Iris pigment epithelial cell (primary cell): ENCODE measurements at places on chromosomes 4 and X.

- DNase-seq = no peak
These were observed 68.2 kb upstream of the MTNR1A start for GRCh38 chr4:186623546-186623945.

GRCh38 chr4:49516796-49517195, 530.7 kb downstream of the CWH43 start:
- DNase-seq = no peak

GRCh38 chrX:110836982-110837381, 41.4 kb upstream of the CHRDL1 start:
- DNase-seq = no peak

DNA sequence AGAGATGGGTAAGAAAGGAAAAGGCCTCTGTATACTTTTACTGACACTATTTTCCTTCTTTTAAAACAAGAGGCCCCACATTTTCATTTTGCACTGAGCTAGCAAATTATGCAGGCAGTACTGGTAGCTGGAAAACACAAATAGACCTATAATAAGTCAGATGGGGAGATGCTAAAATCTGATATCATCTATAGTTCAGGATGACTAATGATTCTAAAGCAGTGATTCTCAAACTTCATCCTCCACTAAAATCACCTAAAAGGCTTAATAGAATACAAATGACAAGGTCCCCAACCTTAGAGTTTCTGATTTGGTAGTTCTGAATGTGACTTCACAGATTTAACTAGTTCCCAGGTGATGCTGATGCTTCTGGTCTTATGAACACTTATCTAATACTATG, 247.3 kb upstream of the DIPK2B start:
- no peak for DNase-seq

GRCh38 chr4:122152711-122153226, 638 bp downstream of the BLTP1 start:
- peak; percentile 39 for DNase-seq

GRCh38 chr4:10861036-10861435, 176.5 kb upstream of the CLNK start:
- no peak for DNase-seq

- no peak for DNase-seq
These were observed 226.2 kb upstream of the BCOR start for GRCh38 chrX:40323977-40324376.

DNA sequence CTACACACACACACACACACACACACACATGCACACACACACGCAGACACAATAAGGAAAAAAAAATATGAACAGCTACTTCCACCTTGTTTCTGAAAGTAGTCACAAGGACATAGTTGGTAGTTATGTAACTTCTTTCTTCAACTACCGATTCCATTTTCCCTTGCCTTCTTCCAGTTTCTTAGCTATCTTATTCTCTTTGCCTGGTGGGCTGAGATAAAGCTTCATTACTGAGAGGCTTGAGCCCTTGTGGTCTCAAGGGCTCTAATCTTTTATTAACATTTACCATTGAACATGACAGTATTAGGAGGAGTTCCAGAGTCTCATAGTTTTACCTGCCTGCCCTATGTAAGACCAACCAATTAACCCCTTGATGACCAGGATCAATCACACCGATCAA, 8.9 kb upstream of the SMIM10 start:
- DNase-seq = no peak

GRCh38 chr4:165199286-165199685, 8.1 kb upstream of the KLHL2 start:
- DNase-seq = no peak

DNA sequence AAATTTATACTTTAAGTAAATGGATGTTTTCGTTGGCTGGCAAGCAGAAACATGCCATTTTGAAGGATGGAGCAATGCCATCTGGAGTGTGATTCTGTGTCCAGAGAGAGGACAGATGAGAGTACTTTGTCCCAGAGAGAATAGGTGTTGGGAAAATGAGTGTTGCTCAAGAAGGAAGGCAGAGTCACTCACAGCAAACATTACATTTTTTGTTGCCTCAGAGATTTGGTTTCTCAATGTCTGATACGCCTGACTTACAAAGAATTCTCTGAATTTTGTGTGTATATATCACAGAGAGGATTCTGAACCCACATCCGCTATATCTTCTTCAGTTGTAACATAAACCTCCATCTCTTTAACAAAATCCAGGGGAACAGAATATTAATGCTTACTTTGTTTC, 102.8 kb upstream of the PCDH18 start:
- DNase-seq = peak; percentile 84

GRCh38 chr4:139011225-139011950, 4.2 kb upstream of the NOCT start:
- DNase-seq = no peak

GRCh38 chrX:105063743-105064142, 156.8 kb downstream of the TEX13A start:
- no peak for DNase-seq

DNA sequence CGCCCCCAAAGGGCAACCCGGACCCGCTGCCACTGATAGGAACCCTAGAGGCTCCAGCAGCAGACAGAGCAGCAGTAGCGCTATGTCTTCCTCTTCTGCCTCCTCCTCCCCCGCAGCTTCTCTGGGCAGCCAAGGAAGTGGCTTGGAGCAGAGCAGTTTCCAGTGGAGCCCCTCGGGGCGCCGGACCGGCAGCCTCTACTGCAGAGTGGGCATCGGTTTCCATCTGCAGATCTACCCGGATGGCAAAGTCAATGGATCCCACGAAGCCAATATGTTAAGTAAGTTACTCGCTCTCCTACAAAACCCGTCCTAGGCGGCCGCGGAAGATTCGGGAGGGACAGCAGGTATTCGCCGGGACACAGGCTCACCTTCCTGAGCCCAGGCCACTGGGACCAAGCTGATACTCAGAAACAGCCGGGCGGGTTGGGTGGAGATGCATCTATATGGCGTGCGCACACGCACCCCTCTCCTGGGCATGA, 477 bp downstream of the FGF5 start:
- peak; percentile 55 for DNase-seq

- DNase-seq = no peak
These were observed 30.0 kb upstream of the PLAC1 start for GRCh38 chrX:134688031-134688823.

DNA sequence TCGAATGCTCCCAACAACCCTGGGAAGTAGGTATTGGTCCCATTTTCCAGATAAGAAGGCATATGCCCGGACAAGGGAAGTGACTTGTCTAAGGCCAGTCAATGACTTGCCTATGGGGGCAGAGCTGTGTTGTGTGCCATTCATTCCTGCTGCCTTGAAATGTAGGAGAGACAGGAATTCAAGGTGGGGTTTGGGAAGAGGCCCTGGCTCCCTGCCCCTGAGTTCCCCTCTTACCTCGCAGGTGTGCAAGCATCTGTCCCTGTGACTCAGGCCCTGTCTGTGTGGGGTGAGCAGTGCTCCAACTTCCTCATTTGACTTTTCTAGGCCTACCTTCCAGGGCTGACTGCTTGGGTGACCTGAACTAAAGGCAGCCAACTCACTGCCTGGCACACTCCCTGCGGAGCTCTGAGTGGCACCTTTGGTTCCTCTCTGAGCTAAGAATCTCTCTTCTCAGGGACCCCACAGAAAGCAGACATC, 5.1 kb downstream of the EFNB1 start:
- DNase-seq = no peak

GRCh38 chr4:188781655-188782054, 642.4 kb downstream of the TRIML1 start:
- peak; percentile 37 for DNase-seq

DNA sequence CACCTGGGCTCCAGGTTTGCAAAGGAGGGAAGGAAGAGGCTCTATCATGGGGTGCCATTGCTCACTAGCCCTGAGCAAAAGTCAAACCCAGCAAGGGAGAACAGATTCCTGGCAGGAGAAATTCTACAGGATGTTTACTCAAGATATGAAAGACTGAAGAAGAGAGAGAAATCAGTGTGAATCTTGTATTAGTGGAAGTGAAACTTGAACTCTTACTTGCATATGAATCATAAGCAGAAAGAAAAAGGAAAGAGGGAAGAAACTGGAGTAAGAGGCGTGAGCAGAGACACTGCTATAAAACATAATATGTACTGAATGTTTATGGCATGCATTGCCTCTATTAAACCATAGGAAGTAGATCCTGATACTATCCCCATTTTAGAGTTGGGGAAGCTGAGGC, 60.9 kb downstream of the C4orf46 start:
- DNase-seq = peak; percentile 34

DNA sequence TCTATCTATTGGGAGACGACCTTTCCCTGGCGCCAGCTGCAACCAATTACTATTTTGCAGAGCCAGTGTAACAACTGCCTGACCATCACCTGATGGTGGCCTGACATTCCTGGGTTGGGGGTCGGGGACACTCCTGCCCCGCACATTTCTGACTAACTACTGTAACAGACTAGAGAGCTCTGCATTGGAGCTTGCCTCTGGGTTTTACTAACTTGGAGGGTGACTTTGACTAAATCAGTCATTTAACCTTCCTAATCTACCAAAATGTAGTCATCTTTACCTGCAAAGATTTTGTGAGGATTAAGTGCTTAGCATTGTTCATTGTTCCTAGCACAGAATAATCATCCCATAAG, 37.5 kb upstream of the ABCG2 start:
- DNase-seq = no peak

GRCh38 chrX:120304256-120304655, 7.0 kb downstream of the TMEM255A start:
- DNase-seq = no peak

- DNase-seq = no peak
These were observed 121.3 kb downstream of the SNCA start for GRCh38 chr4:89715631-89716030.

GRCh38 chrX:39903937-39904336, 193.8 kb downstream of the BCOR start:
- DNase-seq = peak; percentile 28

- no peak for DNase-seq
These were observed 6.8 kb downstream of the PLA2G12A start for GRCh38 chr4:109723110-109723509.

DNA sequence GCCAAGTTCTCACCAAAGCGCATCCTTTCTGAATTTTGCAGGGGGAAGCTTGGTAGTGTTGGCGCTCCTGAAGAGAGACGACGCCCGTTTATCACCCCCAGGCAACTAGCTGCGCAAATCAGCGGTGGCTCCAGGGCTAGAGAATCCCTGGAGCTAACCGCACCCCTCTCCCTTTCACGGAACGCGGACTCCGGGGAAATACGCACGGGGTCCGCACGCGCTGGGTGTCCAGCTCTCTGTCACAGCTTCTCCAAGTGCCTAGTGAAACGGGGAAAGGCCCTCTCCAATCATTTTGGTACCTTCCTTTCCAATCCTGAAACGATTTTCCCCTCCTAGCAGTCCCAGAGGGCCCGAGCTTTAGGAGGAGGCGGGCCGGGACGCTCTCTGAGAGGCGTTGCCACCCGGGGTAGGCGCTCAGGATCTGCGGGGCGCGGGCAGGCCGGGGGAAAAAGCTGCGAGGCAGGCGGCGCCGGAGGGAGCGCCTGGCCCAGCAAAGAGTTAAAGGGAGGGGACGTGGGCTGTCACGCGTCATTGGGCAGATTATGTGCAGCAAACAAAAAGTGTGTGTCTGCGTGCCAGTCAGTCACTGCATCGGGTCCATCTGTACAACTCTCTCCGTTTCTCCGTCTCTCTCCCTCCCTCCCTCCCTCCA, at the start of gene PRDM8:
Gene PRDM8, plus strand, starts transcription at position 582 of the 652 bp plus-strand sequence. CDS start 2,578 bp downstream, outside the sequence.
- DNase-seq = no peak

DNA sequence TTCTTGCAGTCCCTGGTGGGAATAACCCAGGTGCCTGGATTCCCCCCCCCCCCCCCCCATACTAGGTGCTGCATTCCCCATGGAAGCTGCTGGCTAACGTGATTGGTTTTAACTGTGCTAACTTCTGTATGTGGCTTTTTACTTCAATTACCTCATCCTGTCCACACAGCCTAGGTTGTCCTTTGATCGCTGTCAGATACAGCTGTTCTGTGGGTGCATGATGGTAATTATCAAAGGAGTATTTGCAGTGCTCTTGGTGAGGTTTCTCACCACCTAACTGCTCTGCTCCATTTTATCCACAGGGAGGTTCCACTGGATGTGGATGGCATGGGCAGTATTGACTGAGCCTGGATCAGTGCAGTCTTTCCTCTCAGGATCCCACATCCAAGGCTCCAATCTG, 93.0 kb downstream of the ZNF518B start:
- no peak for DNase-seq

- DNase-seq = no peak
These were observed 16.1 kb upstream of the IQCM start for GRCh38 chr4:149831656-149832208.

- peak; percentile 38 for DNase-seq
These were observed 70.9 kb downstream of the EPHA5 start for GRCh38 chr4:65599340-65599739.

DNA sequence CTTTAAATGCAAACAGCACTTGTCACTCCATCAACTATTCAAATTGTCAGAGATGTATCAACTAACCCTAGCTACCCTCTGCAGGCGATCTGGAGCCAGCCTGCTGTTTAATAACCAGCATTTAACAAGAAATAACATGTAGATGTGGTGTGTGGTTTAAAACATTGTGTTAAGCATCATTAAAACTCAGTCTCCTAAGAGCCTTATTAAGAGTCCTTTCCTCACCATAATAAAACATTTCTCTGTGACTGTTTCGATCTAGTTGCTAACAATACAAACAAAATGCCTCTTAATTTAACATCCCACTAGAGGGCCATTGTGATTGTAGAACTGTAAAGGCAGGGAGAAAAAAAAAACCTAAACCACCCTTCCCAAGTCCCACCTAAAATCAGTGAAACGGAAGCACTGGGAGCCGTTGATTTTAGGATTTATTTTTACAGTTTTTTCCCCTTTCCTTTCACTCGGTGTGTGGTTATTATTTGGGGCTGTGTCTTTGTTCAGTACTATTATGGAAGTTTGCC, 708.6 kb downstream of the C4orf33 start:
- no peak for DNase-seq

GRCh38 chr4:138449938-138450337, 207.8 kb upstream of the SLC7A11 start:
- DNase-seq = peak; percentile 13

DNA sequence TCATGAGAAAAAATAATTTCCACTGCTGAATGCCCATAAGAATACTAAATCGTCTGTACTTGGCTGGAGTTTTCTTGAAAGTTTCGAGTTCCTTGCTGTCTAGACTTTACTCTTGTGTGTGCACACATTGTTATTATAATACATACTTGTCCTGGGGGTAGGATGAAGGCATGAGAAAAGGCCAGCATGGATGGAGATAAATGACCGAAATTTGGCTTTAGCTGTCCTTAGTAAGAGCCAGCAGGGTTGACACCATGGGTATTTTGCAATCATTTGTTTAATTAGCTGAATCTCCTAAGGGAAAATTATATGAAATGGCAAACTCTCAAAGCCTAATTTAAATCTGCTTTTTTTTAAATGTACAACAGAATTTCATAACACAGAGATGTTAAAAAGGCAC, 641.6 kb downstream of the ADGRL3 start:
- DNase-seq = no peak
